ENCODE measurements at places on chromosomes 7 and 10. TPM values are rescaled to one million over a fixed set of nuclear protein-coding genes. Genes with fewer than 3 reads are reported as not detected.

PTPRZ1 gene
- not detected for total RNA-seq

SVOPL gene
- not detected for total RNA-seq

FKBP6 gene
- not detected for total RNA-seq

NKX2-3 gene
- not detected for total RNA-seq

APBB1IP gene
- not detected for total RNA-seq

ZNF503 gene
- 1.7 TPM for total RNA-seq

VWDE gene
- not detected for total RNA-seq

CLCN1 gene
- total RNA-seq, result not detected

CTAGE4 gene
- total RNA-seq, result not detected

SPDYE5 gene
- total RNA-seq, result not detected

ANKMY2 gene
- total RNA-seq, result 10.8 TPM

PKD2L1 gene
- not detected for total RNA-seq

SMO gene
- total RNA-seq, result 5.2 TPM

AKR1C1 gene
- total RNA-seq, result 7.8 TPM

H2BK1 gene
- total RNA-seq, result not detected

OR2A1 gene
- total RNA-seq, result not detected

HOXA7 gene
- 5.6 TPM for total RNA-seq

UNCX gene
- not detected for total RNA-seq

AKR1C3 gene
- total RNA-seq, result 69.1 TPM

DLX5 gene
- total RNA-seq, result not detected

MLXIPL gene
- total RNA-seq, result not detected

NME8 gene
- not detected for total RNA-seq

PMS2 gene
- 13.4 TPM for total RNA-seq

EXOC4 gene
- 99.6 TPM for total RNA-seq

AQP1 gene
- 4.9 TPM for total RNA-seq

LRRC61 gene
- 2.0 TPM for total RNA-seq

CHAT gene
- total RNA-seq, result not detected

NRF1 gene
- total RNA-seq, result 13.4 TPM

ATP6V0E2 gene
- 26.7 TPM for total RNA-seq

Measured in vein endothelial cell (primary cell).